ENCODE measurements at places on chromosomes 5 and 9.
A peak's percentile ranks its signal among the peaks of the same experiment; 100 is the strongest.

DNA sequence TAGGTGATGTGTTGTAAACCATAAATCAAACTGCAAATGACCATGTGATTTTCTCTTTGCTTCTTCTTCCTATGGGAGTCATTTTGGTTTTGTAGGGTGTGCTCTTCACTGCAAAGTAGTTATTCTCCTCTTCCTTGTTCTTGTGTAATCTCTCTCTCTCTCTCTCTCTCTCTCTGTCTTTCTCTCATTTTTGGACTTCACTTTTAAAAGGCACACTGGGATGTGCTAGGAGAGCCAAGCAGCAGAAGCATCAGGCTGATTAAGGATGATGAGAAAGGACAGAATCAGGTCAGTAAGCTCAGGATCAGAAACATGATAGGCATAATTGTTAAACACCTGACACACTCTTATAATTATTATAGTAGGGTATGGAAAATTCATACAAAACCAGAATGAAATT, 505.3 kb upstream of the ZNF608 start:
- H3K4me1 ChIP-seq, result no peaks in the 10 kb centered on the region
- DNase-seq, result no peak
- H3K36me3 ChIP-seq, result no peaks in the 10 kb centered on the region
- no peaks in the 10 kb centered on the region for H3K27me3 ChIP-seq
- H3K27ac ChIP-seq, result no peak overlapping the region
- H3K4me3 ChIP-seq, result no peak overlapping the region

DNA sequence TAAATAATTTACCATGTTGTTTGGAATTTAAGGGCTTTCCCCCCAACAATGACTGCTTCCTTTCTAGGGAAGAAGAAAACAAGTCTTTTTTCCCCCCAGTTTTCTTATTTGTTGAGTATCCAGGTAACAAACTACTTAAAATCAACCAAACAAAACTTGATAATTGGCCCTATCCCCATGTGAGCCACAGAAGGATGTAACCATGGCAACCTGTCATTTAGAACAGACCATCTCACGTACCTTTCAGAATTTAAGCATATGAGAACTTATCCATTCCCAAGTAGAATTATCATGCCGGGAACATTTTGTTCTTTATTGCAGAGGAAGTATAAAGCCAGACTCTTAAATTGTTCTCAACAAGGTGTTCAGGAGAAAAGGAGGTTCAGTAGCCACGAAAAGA, 392.3 kb downstream of the CETN3 start:
- H3K36me3 ChIP-seq, result no peaks in the 10 kb centered on the region
- no peaks in the 10 kb centered on the region for H3K4me1 ChIP-seq
- H3K27me3 ChIP-seq, result no peaks in the 10 kb centered on the region
- no peak overlapping the region for H3K4me3 ChIP-seq
- H3K27ac ChIP-seq, result no peak overlapping the region

DNA sequence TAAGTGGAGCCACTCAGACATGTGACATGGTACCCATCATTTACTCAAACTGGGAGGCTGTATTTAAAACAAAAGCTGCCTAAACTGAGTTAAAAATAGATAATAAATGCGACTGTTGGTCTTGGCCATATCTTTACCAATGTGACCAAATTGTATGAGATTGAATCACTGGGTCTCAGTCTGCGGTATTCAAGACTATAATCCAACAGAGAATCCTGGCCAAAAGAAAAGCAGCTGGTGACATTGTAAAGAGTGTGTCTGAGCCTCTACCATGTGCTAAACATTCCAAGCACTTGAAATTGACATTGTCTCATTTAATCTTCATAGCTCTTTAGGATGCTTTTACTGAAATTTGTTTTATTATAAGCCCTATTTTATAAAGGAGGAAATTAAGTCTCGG, 282.6 kb downstream of the ZNF608 start:
- no peak overlapping the region for H3K4me3 ChIP-seq
- no peak for DNase-seq
- no peaks in the 10 kb centered on the region for H3K36me3 ChIP-seq
- H3K27me3 ChIP-seq, result no peaks in the 10 kb centered on the region
- no peak overlapping the region for H3K27ac ChIP-seq

GRCh38 chr5:756171-756570, 28.4 kb downstream of the ZDHHC11B start:
- H3K4me3 ChIP-seq, result no peak overlapping the region
- DNase-seq, result no peak
- peaks cover 5% of the 10 kb centered on the region for H3K27me3 ChIP-seq
- no peaks in the 10 kb centered on the region for H3K36me3 ChIP-seq
- H3K4me1 ChIP-seq, result peaks cover 3% of the 10 kb centered on the region

DNA sequence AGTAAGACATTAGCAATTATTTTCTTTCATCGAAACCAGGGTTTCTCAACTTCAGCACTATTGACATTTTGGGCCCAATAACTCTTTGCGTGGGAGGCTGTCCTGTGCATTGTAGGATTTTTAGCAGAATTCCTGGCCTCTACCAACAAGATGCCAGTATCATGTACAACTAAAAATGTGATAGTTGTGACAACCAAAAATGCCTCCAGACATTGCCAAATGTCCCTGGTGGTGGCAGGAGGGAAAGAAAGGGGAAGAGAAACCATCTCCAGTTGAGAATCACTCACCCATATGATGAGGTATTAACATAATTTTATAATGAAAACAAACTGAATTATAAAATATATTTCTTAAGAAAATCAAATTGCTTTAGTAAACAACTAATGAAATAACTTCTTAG, 406.1 kb downstream of the RAB3C start:
- no peak overlapping the region for H3K27ac ChIP-seq
- peaks cover 5% of the 10 kb centered on the region for H3K4me1 ChIP-seq
- peaks cover 64% of the 10 kb centered on the region for H3K36me3 ChIP-seq

DNA sequence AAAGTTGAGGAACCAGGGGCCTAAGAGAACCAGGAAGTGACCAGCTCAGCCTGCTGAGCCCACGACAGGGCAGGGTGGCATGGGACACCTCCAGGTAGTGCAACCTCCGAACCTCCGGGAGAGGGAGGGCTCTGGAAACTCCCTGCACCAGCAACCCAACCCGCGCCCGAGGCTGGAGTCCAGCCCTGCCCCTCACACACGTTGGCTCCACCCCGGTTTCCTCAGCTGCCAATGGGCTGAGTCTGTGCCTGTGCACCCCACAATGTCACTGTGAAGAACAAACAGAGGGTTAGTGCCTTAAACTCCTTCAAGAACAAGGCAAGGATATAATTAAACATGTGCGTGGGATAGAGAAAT, 17.0 kb upstream of the UNC5A start:
- peaks cover 76% of the 10 kb centered on the region for H3K27me3 ChIP-seq
- H3K4me3 ChIP-seq, result no peak overlapping the region
- no peak for DNase-seq
- no peak overlapping the region for H3K27ac ChIP-seq

- DNase-seq, result peak; percentile 27
- H3K4me1 ChIP-seq, result peaks cover 52% of the 10 kb centered on the region
- peak overlapping the region; percentile 62 for H3K4me3 ChIP-seq
- H3K27ac ChIP-seq, result peak overlapping the region; percentile 96
- H3K36me3 ChIP-seq, result peaks cover 25% of the 10 kb centered on the region
Observed at GRCh38 chr9:131238402-131239021, 37.8 kb downstream of the FAM78A start.

- H3K4me1 ChIP-seq, result no peaks in the 10 kb centered on the region
- H3K36me3 ChIP-seq, result no peaks in the 10 kb centered on the region
- H3K27me3 ChIP-seq, result no peaks in the 10 kb centered on the region
- DNase-seq, result no peak
- no peak overlapping the region for H3K4me3 ChIP-seq
Observed at GRCh38 chr5:163846512-163846911, 341.1 kb downstream of the MAT2B start.

DNA sequence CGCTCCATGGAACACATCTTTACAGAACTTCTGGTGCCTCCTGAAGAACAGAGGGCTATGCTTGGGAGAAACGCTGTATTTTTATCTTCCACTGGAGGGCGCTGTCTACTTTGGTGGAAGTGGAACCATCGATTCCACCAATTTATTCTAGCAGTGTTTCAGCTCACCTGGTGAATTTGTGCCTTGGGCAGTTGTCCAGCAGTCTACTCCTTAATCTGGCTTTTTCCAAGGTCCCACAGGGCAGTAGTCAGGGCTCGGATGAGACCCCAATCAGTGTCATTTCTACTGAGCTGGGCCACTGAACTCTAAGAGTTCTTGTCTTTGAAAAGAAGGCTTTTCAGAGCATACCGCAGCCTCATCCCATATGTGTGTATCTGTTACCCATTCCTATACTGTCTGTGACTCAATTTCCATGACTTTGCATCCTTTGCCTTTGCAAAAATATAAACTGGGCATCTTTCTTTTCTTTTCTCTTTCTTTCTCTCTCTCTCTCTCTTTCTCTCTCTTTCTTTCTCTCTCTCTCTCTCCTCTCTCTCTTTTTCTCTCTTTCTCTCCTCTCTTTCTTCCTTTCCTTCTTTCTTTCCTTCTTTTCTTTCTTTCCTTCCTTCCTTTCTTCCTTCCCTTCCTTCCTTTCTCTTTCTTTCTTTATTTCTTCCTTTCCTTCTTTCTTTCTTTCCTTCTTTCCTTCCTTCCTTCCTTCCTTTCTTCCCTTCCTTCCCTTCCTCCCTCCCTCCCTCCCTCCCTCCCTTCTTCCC, 138.4 kb upstream of the ZNF618 start:
- no peaks in the 10 kb centered on the region for H3K36me3 ChIP-seq
- H3K27me3 ChIP-seq, result peaks cover 11% of the 10 kb centered on the region
- peak; percentile 35 for DNase-seq
- H3K4me3 ChIP-seq, result no peak overlapping the region

DNA sequence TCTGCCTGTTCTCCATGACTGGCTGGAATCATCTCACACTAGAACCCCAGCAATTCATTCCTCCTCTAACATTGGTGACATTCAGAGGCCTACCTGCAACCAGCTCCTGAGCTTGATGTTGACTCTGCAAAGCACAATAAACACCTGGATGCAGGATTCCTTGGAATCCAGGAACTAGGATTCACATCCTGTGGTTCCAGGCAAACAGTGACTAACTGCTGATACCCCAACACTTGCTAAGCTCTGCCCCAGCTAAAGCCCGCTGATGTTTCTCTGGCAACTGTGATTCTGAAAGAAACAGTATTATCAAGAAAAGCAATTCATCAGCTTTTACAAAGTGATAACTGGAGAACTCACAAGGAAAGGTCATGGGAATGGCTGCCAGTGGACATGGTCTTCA, 29.2 kb downstream of the SUSD1 start:
- no peaks in the 10 kb centered on the region for H3K27me3 ChIP-seq
- DNase-seq, result no peak
- peaks cover 16% of the 10 kb centered on the region for H3K36me3 ChIP-seq

- H3K4me3 ChIP-seq, result no peak overlapping the region
- no peak overlapping the region for H3K27ac ChIP-seq
- no peak for DNase-seq
- no peaks in the 10 kb centered on the region for H3K36me3 ChIP-seq
- H3K27me3 ChIP-seq, result no peaks in the 10 kb centered on the region
Observed at GRCh38 chr9:26775391-26775790, 117.2 kb downstream of the CAAP1 start.

- H3K36me3 ChIP-seq, result peaks cover 19% of the 10 kb centered on the region
- H3K4me3 ChIP-seq, result peak within 1 kb of the TSS; percentile 92
- peaks cover 54% of the 10 kb centered on the region for H3K4me1 ChIP-seq
- peak within 1 kb of the TSS; percentile 92 for H3K27ac ChIP-seq
- no peaks in the 10 kb centered on the region for H3K27me3 ChIP-seq
Observed at GRCh38 chr9:137205126-137206069, at the start of the genes NDOR1 and TMEM203. Gene NDOR1 (plus strand): TSS chr9:137205700. CDS start chr9:137205778, 78 bp downstream. Gene TMEM203 (minus strand): TSS chr9:137205648. CDS start chr9:137205414, 234 bp downstream.

DNA sequence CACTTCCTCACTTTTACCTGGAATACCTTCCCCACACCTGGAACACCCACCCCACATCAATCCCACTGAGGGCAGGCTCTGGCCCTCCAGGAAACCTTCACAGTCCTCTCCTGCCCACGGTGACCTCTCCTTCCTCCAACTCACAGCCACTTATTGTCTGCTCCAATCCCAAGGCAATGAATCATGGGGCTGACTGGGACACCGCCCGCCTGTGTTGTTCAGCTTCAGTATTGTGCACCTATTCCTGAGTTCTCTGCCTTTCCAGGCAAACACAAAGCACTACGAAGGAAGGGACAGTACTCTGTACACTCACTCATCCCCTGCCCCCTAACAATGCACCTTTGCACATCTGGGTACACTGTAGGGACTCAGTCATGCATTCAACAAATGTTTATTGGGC, 7.3 kb downstream of the PCDH1 start:
- H3K27me3 ChIP-seq, result peaks cover 93% of the 10 kb centered on the region
- DNase-seq, result no peak
- no peak overlapping the region for H3K4me3 ChIP-seq
- no peak overlapping the region for H3K27ac ChIP-seq

- no peaks in the 10 kb centered on the region for H3K4me1 ChIP-seq
- no peak for DNase-seq
- no peaks in the 10 kb centered on the region for H3K27me3 ChIP-seq
- H3K4me3 ChIP-seq, result no peak overlapping the region
- no peaks in the 10 kb centered on the region for H3K36me3 ChIP-seq
Observed at GRCh38 chr9:3868466-3868865, 342.7 kb upstream of the RFX3 start.

DNA sequence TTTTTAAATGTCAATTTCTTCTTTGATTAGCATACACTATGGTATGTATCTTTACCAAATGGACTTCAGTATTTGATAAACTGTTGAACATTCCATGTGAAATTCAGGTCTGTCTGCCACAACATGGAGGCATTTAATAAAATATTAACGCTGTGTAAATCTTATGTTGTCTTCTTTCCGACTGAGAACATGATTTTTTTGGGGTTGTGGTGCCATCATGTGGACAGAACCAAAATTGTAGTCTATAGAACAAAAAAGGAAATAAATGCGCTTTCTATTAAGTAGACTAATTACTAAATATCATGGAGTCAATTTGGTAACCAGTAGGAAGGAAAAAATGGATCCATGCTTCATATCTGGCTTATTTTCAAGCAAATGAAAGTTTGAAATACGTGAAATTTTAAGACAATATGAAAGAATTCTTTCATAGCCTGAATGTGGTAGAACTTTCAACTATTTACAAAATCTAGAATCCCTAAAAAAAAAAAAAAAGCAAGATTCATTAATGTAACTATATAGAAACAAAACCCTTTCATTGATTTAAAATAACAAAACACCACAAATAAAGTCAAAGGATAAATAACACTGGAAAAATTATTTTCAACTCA, 2.8 kb upstream of the PLK2 start:
- peaks cover 27% of the 10 kb centered on the region for H3K27me3 ChIP-seq
- peaks cover 32% of the 10 kb centered on the region for H3K4me1 ChIP-seq
- H3K36me3 ChIP-seq, result peaks cover 2% of the 10 kb centered on the region
- peak; percentile 58 for DNase-seq

DNA sequence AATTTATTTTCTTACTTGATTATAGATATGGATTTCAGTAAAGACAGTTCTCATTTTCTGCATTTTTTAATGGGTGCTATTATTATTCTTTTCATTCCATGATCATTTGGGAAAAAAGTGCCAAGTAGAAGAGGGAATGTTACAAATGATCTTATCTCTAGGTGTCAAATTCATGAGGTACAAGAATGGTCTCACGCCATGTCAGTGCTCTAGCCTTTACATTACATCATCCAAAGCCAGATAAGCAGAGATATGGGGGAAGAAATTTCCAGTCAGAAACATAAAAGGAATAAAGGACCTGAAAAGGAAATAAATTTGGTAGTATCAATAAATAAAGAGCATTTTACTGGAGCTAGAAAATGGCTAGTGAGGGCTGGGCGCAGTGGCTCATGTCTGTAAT, 1544.2 kb upstream of the CDH6 start:
- no peaks in the 10 kb centered on the region for H3K4me1 ChIP-seq
- no peaks in the 10 kb centered on the region for H3K27me3 ChIP-seq
- DNase-seq, result no peak
- H3K36me3 ChIP-seq, result no peaks in the 10 kb centered on the region

- no peak overlapping the region for H3K27ac ChIP-seq
- no peak overlapping the region for H3K4me3 ChIP-seq
- no peaks in the 10 kb centered on the region for H3K27me3 ChIP-seq
- no peaks in the 10 kb centered on the region for H3K36me3 ChIP-seq
- no peaks in the 10 kb centered on the region for H3K4me1 ChIP-seq
Observed at GRCh38 chr5:8288897-8289516, 420.1 kb downstream of the MTRR start.
